HL-60 (cell line): ENCODE measurements at places on chromosomes 2 and 18.

DNA sequence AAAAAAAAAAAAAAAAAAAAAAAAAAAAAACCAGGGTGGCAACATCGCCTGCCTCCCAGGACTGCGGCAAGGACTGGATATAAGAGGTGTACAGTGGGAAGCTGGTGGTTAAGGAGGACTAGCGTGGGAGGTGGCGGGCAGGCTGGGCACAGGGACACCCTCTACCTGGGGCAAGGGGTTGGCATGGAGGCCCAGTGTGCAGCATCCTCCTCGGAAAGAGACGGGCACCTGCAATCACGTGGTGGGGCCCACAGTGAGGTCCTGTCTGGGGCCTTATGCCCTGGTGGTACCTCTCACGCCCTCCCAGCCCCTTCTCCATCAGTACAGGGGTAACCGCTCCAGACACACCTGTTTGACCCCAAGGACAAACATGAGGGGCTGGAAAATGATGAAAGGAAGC is 27.9 kb downstream of the PXDN start:
- no peak for DNase-seq

DNA sequence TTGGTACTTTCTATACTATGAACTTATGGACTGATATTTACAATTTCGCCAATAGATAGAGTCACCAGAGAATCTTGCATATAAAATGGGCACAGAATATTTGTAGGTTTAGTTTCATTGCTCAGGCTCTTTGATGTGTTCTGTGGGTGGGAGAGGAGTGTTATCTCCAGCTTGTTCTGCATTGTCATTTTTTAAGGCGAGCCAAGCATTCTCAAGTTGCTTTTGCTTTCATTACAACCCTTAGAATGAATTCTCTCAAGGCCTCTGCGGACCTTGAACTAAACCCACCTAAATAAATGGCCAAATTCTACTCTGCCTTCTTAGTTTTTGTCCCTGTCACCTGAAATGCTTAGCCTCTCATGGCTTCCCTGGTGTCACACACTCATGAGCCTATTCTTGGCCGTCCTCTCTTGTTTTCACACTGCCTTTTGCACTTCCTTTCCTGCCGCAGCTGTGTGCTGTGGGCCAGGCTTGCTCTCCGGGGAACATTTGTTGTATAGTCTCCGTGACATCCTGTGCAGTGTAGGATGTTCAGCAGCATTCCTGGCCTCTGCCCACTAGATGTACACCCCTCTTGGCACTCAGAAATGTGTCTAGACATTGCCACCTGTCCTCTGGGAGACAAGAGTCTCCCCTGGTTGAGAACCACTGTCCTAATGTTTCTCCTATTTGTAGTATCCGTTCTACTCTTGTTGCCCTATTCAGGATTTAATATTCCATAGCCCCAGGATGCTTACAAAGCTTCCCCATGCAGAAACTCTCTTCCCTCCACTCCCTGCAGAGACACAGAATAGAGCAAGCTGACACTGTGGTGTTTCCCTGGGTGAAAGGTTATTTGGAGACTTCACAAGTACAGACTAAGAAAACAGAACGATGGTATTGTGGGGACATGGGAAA is 255.6 kb downstream of the PTPRM start:
- no peak for DNase-seq

GRCh38 chr2:105798595-105798994 is 53.9 kb downstream of the NCK2 start:
- DNase-seq, result peak; percentile 52

DNA sequence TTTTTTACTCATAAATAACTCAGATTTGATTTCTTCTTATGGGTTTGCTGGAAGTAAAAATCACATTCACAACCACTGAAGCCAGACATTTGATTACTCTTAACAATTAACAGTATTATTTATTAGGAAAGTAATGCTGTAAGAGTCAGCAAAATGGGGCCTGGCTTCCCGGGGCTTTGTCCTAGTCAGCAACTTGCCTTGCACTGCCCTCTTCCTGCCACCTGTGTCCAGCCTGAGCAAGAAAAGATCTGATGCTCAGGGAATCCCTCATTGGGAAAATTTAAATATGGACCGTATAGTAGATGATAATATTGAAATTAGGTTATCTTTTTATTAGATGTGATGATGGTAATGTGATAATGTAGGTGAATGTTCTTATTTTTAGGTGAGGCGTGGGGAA is 30.8 kb upstream of the ACYP2 start:
- DNase-seq, result no peak

DNA sequence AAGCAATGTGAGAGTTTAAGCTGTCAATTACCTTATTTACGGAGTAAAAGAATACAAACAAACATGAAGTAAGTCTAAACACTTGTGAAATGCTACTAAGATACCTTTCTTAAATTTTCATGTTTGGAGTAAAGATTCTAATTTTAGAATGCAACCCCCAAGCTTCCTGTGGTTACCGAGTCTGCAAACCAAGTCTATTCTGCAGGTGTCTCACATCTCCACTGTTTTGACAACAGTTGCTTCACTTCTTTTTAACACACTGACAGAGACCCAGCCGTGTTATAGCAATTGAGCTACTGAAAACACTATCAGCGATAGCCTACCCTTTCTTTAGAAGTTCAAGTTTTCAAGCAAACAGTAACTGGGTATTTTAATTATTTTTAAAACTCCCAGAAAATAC is 608.3 kb downstream of the ERBB4 start:
- DNase-seq, result peak; percentile 45

DNA sequence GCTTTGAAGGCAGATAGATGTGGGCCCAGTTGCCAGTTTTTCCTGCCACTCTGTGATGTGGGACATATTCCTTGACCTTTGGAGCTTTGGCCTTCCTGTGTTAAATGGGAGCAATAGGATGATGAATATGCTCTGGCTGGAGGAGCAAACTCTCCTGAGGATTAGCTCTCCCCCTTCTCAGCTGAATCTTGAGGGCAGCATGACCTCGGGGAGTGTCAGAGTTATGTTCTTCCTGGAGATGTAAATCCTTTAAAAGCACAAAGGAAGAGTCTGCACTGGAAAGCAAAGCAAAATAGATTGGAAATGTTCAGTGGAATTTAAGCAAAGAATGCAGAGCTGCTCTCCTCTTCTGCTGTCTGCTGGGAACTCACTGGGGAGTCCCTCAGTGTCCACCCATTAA is 160.1 kb downstream of the ALK start:
- no peak for DNase-seq

- no peak for DNase-seq
These were observed 32.3 kb downstream of the SCN9A start for GRCh38 chr2:166343467-166343866.

DNA sequence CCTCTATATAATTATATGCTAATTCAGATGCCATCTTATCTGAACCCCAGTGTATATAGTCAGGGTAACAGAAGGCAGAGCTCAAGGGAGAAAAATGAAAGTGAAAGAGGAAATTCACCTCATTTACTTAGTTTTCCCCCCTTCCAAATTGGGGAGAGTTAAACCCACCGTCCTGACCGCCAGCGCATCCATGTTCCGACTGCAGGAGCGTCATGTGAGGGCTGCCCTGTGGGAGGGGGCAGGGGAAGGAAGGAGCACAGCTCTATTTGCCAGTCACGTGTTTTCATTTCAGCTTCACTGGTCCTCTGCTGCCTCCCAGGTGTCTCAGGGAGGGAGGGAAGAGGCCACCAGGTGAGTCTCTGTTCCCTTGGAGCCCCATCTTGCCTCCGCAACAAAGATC is 13.2 kb downstream of the CNNM4 start:
- DNase-seq, result peak; percentile 45

GRCh38 chr18:805755-806110 is 6.3 kb downstream of the YES1 start:
- DNase-seq, result no peak

GRCh38 chr18:51290860-51291259 is 93.4 kb upstream of the MEX3C start:
- DNase-seq, result no peak
